Placental pericyte (primary cell): ENCODE measurements at places on chromosomes 3 and 15. TPM values are rescaled to one million over a fixed set of nuclear protein-coding genes. Genes with fewer than 3 reads are reported as not detected.

The SCG5 gene
- 6.6 and 16.5 TPM in 2 replicates for total RNA-seq

The NAA50 gene
- total RNA-seq, result 162 and 226 TPM in 2 replicates

The TM6SF1 gene
- 2.6 and 4.4 TPM in 2 replicates for total RNA-seq

The FSTL1 gene
- 528 and 957 TPM in 2 replicates for total RNA-seq
